Stimulated activated CD4-positive, alpha-beta T cell treated with anti-CD3 and anti-CD28 coated beads, Interleukin-4, amount 100 ng/mL, for 24 hours (primary cell): ENCODE measurements at places on chromosomes 16 and 17.
A peak's percentile ranks its signal among the peaks of the same experiment; 100 is the strongest.

DNA sequence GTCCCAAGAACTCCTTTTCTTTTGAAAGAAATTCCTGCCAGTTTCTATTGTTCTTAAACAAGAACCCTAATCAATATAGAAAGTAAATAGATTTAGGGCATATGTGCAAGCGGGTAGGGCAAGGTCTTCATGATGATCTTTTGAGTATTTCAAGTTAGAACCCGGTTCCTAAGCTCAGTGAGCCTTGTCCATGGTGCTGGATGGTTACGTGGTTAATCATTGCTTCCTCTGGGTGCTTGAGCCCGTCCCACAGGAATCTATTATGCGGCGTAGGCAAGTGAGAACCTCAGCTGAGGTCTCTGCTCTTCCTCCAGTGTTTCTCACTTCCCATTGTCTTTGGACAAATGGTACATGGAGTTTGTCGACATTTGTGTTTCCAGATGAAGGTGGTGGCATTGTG is 580.8 kb upstream of the EEF2KMT start:
- DNase-seq: no peak

DNA sequence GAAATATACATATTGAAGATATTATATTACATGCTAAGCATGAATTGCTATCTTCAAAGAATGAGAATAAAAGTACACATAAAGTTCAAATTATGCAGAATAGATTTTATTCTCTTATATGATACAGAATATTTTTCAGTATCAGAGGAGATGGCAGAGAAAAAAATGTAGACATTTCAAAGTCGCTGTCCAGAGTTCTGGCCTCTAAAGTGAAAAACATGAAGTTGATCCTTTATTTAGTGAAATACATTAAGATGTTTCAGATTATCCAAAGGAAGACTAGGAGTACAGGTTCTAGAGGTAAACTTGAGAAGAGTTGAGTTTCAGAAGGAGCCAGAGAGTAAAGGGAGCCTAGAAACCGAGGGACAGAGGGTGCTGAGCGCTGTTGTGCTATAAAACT is 303.6 kb downstream of the UTP18 start:
- DNase-seq: no peak

DNA sequence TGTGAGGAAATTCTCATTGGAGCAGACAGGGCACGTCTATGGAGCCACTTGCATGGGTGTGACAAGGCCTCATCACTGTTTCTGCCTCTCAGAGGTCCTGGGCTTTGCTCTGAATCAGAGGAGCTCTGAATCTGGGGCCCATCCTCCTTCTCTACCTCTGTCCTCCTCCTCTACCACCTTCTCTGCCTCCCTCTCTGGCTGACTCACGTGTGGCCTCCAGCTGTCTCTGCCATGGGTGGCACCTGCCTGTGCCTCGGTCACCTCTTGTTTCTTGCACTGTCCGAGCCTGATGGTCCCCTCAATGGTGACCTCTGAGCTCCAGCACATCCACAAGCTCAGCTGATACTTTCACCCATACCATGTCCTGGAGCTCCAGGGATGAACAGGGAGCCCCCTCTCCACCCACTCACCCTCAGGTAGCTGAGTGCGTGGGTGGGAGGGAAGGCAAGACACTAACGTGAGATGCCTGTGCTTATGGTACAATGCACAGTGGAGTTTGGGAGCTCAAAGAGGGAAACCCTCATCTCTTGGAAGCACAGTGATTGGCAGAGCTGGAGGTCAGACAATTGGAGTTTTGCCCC is 116.4 kb upstream of the CRHR1 start:
- DNase-seq: no peak

DNA sequence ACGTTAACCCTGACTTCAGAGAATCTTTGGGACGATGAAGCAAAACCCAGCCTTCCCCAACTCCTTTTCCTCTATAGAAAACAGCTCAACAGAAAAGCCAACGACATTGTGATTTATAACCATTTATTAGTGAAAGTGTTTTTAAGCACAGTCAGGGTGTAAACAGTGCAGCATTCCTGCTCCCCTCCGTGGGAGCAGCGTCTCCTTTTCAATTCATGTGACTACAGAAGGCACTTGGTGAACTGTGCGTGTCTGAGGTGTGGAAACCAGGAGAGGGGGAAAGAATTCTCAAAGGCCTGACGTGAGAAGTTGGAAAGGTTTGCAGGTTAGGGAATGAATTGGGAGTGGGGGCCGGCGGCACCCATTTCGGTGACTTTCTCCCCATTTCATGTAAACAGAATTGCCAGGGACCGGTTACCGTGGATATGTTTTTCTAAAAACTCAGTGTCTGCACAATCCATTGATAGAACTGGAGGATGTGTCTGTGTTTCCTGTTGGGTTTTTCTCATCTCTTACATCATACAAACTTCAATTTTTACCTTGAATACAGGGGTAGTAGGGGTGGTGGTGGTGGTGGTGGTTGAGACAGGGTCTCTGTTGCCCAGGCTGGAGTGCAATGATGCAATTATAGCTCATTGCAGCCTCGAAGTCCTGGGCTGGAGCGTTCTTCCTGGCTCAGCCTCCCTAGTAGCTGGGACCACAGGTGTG is 53.1 kb downstream of the NDE1 start:
- no peak for DNase-seq

GRCh38 chr17:74211912-74212208 is 1.5 kb upstream of the TTYH2 start:
- no peak for DNase-seq

DNA sequence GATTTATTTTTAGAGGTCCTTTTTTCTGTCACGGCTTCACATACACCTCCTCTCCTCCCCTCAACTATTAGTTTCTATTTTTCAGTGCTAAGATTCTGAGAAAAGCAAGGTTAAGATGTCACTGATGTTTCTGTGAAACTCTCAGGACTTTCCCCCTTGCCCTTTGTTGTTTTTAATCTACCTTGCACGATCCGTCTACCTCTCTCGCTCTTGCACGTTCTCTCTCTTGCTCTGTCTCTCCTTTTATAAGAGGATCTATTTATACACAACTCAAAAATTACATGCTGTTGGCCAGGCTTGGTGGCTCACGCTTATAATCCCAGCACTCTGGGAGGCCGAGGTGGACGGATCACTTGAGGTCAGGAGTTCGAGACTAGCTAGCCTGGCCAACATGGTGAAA is 43.6 kb downstream of the RPA1 start:
- DNase-seq: peak; percentile 29

- no peak for DNase-seq
Observed at GRCh38 chr16:53692146-53692545, 11.5 kb downstream of the RPGRIP1L start.

- DNase-seq: no peak
Observed at GRCh38 chr17:71402661-71403141, 718.1 kb upstream of the SOX9 start.

DNA sequence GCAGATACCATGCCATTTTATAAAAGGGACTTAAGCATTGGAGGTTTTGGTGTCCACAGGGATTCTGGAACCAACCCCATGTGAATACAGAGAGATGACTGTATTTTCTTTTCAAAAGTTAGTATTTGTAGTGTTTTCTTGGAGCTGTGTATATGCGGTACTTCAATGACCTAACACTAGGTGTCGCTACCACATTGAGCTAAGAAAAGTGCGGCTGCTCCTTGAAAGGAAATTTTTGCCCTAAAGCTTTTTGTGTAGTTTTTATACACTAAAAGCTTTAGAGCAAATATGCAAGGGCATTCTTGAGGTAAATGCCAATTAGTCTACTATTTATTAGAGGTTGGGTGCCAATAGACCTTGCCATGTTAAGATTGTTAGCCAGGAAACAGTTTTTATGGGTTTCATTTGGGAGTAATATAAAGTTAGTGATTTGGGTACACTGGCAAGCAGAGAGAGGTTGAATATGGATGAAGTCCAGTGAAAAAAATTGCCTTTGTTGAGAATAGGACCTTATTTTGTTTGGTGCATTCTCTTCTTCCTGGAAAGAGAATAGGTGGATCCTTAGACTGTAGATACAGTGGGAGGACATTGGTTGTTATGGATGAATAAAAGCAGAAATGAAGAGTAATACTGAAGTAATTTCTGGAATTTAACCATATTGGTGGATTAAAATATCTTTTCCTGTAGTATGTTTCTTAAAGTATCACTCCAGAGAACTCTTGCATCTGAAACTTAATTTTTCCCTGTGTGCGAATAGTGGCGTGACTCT is 43.3 kb downstream of the BCAS3 start:
- peak; percentile 42 for DNase-seq

GRCh38 chr17:65514082-65514481 is 47.4 kb downstream of the AXIN2 start:
- DNase-seq: peak; percentile 38

DNA sequence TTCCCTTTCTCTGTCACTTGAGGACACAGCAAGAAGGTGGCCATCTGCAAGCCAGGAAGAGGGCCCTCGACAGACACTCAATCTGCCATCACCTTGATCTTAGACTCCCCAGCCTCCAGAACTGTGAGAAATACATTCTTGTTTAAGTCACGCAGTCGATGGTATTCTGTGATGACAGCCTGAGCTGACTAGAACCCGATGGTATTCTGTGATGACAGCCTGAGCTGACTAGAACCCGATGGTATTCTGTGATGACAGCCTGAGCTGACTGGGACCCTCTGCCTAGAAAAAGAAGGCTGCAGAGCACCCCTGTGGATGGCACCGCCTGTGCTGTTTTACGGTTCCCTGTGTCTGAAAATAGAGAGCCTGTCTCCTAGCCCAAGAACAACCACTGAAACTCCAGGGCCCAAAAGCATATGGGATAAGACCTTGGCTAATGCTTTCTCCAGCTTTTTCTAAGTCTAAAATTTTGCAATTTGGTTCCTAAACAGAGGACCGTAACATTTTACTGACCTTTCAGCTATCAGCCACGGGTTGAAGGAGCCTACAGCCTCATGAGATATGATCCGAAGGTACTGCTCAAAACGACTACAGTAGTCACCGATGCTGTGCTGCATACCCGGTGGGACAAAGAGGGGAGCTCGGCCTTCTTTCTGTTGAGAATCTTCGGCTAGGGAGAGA is 33.1 kb upstream of the PITPNM3 start:
- no peak for DNase-seq

- peak; percentile 80 for DNase-seq
Observed at GRCh38 chr16:4288148-4288921, 15.5 kb upstream of the TFAP4 start.

DNA sequence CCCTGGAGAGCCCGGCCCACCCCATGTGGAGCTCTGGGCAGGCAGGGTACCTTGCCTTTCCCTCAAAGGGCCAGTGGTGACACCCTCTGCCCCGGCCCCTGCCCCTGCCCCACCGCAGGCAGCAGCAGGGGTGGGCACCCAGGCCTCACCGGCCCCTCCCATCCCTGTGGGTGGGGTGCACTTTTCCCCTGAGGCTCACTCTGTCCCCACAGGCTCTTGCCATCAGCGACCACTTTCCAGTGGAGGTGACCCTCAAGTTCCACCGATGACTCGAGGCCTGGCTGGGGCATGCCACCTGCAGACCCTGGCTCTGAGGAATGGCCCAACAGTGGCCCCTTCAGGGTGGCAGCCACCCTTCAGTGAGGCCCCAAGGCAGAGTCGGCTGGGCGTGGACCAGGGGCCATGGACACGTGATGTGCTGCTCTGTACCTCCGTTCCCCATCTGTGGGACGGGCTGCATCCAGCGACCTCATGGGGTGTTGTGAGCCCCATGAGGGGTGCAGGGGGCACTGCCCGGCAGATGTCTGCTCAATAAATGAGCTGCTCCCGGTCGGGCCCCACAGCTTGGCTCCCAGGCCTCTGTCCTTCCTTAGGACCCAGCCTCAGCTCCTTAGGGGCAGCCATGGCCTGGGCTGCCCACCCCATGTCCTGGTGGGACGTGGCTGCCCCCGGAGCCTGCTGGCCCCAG is 2.0 kb downstream of the DNASE1L2 start:
- no peak for DNase-seq

- DNase-seq: no peak
Observed at GRCh38 chr17:79552824-79553223, 58.0 kb downstream of the RBFOX3 start.

DNA sequence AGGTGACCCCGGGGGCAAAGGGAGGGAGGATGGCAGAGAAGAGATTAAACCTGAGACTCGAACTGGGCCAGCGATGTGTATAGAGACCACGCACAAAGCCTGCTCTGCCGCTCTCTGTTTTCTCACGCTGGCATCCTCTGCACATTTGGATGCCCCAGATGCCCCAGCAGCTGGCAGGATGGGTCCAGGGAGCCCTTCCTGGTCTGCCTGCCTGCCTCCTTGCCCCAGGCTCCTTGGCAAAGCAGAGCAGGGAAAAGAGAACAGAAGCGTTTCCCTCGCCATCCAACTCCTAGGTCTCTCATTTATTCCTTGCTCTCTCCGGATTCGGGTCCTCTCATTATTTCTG is 5.2 kb upstream of the PIPOX start:
- DNase-seq: no peak

GRCh38 chr16:86956437-86956836 is 360.8 kb downstream of the C16orf95 start:
- no peak for DNase-seq

DNA sequence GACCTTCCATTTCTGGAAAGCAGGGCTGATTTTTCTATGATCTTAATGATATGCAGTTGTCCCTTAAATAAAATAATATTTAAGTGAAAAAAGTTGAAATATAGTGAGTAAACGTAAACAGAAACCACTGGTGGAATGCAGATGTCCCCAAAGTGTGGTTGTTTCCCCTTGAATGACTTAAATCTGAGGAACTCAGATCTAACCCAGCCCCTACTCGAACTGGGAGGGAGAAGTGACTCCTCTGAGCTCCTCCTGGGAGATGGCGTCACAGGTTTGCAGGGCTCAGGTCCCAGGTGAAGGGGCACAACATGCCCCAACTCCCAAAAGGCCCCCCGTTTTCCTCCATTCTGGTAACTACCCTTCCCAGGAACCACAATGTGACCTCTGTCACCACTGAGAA is 142.8 kb downstream of the IRF8 start:
- no peak for DNase-seq

DNA sequence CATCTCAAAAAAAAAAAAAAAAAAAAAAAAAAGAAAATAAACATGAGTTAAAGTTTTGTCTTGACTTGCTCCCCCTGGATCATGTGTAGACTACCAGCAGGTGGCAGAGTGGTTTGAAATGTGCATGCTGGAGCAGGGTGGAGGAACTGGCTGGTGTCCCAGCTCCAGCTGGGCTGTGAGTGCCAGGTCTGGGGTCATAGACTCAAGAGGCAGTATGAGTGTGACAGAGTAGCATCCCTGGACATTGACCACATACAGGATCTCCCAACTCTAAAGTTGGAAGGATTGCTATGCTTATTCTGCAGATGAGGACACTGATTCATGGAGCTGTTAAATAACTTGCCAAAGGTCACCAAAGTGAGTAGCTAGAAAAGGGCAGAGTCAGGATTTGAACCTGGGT is 198.0 kb upstream of the MPHOSPH6 start:
- no peak for DNase-seq
